ENCODE measurements at places on chromosomes 2 and 18. TPM values are rescaled to one million over a fixed set of nuclear protein-coding genes. Genes with fewer than 3 reads are reported as not detected.

Gene CWC22
- 13.3 TPM for total RNA-seq

Gene HOXD8
- not detected for total RNA-seq

Gene FTCDNL1
- 0.79 TPM for total RNA-seq

Gene TRABD2A
- total RNA-seq, result 0.54 TPM

Gene COLEC11
- 0.39 TPM for total RNA-seq

Gene USP14
- 14.5 TPM for total RNA-seq

Gene EFR3B
- 0.39 TPM for total RNA-seq

Gene HNMT
- 7.6 TPM for total RNA-seq

Gene GRHL1
- 8.2 TPM for total RNA-seq

Gene CIB4
- not detected for total RNA-seq

Gene CASP10
- 0.65 TPM for total RNA-seq

Gene NTSR2
- not detected for total RNA-seq

Gene GALNT13
- total RNA-seq, result 48.7 TPM

Gene PFN4
- total RNA-seq, result 2.4 TPM

Gene GAREM1
- 11.0 TPM for total RNA-seq

Gene VIL1
- total RNA-seq, result not detected

Gene MRPL33
- total RNA-seq, result 45.9 TPM

Gene SERPINB12
- not detected for total RNA-seq

Gene RETREG2
- total RNA-seq, result 75.0 TPM

Gene ACKR3
- 202 TPM for total RNA-seq

Gene VWA3B
- total RNA-seq, result 0.11 TPM

Gene GPAT2
- 1.2 TPM for total RNA-seq

Gene LMAN2L
- 13.7 TPM for total RNA-seq

Gene PXDN
- total RNA-seq, result 335 TPM

Gene KLHL41
- total RNA-seq, result 1.2 TPM

Gene LYPD1
- total RNA-seq, result not detected

Gene KCNG2
- total RNA-seq, result not detected

Gene SCN7A
- total RNA-seq, result not detected

Gene SP140
- not detected for total RNA-seq

Gene SEC11C
- total RNA-seq, result 19.5 TPM

Gene STAM2
- 21.2 TPM for total RNA-seq

Gene PER2
- total RNA-seq, result 4.3 TPM

Gene COLEC12
- total RNA-seq, result under 0.01 TPM

Gene MC4R
- total RNA-seq, result not detected

Gene DIS3L2
- 26.3 TPM for total RNA-seq

Gene XDH
- 0.11 TPM for total RNA-seq

Gene MAP3K2
- total RNA-seq, result 47.1 TPM

Gene CDH20
- total RNA-seq, result not detected

Gene TMEFF2
- total RNA-seq, result not detected

Gene VAMP5
- total RNA-seq, result 10.2 TPM

Gene ANKRD62
- not detected for total RNA-seq

Gene ANO7
- not detected for total RNA-seq

Gene CTAGE1
- 0.22 TPM for total RNA-seq

Gene CTLA4
- total RNA-seq, result not detected

Gene ARHGAP28
- total RNA-seq, result 3.1 TPM

Gene PAX8
- total RNA-seq, result 1.6 TPM

Gene ENOSF1
- total RNA-seq, result 35.3 TPM

Gene C2orf78
- not detected for total RNA-seq

Gene TEX44
- total RNA-seq, result not detected

Gene LOXHD1
- total RNA-seq, result not detected
